Activated naive CD4-positive, alpha-beta T cell treated with anti-CD3 and anti-CD28 coated beads, Interleukin-2, amount 50 U/mL, for 16 hours (primary cell): ENCODE measurements at places on chromosomes 16 and 17.
A peak's percentile ranks its signal among the peaks of the same experiment; 100 is the strongest.

- no peak for DNase-seq
Observed at GRCh38 chr17:17228521-17229279, 8.3 kb downstream of the FLCN start.

GRCh38 chr17:47978324-47978723, 7.4 kb downstream of the CDK5RAP3 start:
- DNase-seq: peak; percentile 49

DNA sequence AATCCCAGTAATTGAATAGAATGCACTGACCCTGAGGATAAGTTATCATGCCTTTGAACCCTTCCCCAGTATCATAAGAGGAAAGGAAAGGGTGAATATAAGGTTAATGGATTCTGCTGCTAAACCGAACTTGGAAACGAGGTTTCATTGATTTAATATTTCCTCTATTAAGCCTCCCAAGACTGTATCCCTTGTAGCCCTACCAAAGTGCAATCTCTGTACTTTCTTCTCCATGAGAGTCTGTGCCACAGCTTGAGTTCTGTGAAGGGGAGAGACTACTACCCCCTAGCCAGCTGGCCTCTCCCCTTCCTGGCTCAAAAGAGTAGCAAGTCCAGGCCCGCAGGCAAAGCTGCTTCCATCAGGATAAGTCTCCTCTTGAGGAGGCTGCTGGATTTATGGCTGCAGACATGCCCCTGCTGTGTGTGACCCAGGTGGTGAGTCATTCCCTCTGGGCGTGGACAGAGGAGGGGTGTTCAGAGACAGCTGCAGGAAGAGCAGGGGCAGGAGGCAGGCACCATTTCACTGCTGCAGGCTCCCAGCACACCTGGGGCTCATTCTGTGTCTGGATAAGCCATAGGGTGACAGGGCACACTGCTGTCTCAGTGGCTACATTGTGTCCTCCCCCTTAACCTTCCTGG, 58.4 kb downstream of the TOM1L2 start:
- peak; percentile 26 for DNase-seq

GRCh38 chr16:1706386-1707192, 594 bp downstream of the MAPK8IP3 start:
- DNase-seq: peak; percentile 64

GRCh38 chr16:73697336-73697735, 599.3 kb upstream of the PSMD7 start:
- no peak for DNase-seq

DNA sequence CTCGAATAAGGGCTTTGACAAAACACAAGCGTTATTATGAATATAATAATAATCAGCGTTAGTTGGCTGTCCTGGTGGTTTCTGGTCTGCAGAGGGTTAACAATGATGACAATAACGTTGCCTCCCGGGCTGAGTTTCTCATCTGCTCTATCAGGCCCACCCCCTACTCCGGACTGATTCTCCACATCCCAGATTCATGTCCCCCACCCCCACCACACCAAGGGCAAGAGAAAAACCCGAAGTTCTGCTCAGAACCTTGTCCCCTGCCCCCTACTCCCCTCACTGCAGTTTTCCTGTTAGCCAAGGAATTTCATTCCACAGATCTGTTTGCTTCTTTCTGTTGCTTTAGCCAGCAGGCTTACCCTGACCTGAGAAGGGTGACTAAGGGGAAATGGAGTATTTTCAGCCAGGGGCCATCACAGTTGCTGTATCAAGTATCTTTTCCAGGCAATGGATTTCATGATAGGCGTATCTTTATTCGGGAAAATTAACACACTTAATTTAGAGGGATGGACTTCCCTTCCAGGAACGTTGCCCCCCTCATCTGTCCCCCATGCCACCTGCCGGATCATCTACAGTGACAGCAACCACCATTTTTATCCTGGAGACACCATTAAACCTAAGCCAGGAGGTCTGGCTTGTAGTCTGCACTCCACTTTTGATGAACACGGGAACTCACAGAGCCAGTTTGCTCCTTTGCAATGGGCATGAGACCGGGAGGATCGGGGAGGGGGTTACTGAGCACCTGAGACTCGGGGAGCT, 23.7 kb downstream of the ALOX15 start:
- no peak for DNase-seq
